ENCODE measurements at places on chromosomes 7 and 10.

GRCh38 chr7:151148319-151149259, 18.9 kb downstream of the GBX1 start:
- no peak for DNase-seq

DNA sequence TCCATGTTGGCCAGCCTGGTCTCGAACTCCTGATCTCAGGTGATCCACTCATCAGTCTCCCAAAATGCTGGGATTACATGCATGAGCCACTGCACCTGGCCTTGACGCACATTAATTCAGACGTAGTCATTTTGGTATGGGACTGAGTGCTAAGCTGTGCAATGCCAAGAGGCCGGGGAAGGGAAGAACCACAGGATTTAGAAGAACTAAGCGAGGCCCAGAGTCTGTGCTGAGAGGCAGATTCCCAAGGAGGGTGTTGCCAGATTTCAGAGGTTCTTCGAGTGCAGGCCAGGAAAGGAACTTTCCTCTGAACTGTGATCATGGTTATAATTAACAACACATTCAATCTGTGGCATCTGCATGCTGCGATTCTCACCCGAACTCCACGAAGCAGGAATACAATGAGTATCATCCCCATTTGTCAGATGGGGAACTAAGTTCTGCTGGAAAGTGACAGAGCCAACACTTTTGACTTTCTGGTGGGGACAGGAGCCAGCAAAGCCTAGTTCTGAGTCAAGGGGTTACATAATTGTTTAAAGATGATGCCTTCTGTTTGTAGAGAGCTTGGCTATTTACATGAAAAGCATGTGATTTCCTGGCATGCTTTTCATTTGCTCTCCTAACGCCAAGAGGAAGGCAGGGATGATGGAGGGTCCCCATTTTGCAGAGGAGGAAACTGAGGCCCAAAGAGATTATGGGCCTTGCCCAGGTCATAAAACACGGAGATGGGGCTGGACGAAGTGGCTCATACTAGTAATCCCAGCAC, 6.2 kb upstream of the ZAN start:
- no peak for DNase-seq

DNA sequence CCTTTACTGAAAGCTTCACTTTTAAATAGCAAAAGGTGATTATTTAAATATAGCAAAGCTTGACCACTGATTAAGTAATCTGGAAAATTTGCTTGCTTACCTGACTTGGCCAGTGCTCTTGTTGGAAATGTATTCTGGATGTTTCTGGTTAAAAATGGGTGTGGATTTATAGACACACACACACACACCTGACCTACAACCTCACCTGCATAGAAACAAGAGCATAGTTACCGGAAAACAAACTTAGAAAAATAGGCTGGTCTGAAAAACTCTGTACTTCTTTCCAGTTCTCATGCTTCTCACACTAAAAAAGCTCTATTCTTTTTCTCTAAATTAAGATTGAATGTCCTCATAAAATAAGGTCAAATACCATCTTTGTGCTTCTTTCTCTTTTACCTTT, at the start of gene AGR3:
TSS of gene AGR3 (minus strand) at position 140 of the 400 bp plus-strand sequence. CDS start 3,365 bp downstream, outside the sequence.
- DNase-seq: no peak

- no peak for DNase-seq
These were observed 1.9 kb upstream of the IFRD1 start for GRCh38 chr7:112448381-112448780.

- DNase-seq: no peak
These were observed 200.8 kb downstream of the CACNB2 start for GRCh38 chr10:18341055-18341454.
